ENCODE measurements at places on chromosomes 5 and 9.

DNA sequence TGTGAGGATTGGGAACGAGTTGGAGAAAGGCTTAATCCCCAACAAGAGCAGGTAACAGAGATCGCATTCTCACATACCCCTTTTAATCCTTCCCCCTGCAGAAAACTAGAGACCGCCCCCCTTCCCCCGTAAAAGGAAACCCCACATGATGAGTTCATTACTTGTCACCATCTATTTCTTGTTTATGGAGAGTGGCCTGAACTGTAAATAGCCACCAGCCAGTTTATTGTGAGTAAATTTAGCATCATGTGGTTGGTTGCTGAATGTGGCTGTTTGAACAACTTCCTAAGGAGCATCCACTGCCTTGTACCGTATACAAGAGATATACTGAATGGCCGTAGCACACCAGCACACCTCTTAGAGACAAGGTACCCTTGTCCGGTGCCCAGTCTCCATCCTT lies 62.1 kb downstream of the TJP2 start:
- no peak for DNase-seq

DNA sequence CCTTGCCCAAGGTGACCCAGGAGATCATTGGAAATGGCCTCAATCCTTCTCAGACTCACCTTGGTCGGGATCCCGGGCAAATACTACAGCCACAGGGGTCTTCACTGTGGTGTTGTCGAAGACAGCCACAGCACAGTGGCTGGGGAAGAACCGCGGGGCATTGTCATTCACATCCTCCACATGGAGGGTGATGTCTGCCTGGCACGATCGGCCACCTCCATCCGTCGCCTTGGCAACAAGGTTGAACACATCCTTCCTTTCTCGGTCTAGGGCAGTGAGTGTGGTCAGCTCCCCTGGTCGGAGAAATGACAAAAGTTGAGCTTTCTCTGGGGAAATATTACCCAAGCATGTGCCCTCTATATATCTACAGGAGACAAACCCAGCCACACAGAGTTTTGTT lies 56.8 kb downstream of the FAT2 start:
- DNase-seq, result no peak

DNA sequence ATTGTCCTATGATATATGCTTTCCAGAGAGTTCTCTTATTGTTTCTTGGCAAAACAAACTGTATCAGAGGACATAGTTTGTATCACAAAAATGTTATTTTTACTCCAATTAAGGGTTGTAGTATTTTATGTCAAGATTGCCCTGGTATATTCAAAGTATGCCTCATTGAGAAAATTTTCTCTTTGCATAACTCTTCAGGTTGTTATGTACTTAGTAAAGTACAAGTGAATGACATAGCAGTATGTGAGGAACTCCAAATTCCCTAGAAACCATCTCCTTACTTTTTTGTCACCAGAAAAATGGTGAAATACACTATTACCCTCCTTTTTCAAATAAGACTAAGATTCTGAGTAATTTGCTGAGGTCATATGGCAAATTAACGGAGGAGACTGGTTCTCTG lies 355.3 kb downstream of the NFIB start:
- no peak for DNase-seq

GRCh38 chr5:177447611-177448243 lies 1.1 kb downstream of the PRR7 start:
- DNase-seq, result no peak

DNA sequence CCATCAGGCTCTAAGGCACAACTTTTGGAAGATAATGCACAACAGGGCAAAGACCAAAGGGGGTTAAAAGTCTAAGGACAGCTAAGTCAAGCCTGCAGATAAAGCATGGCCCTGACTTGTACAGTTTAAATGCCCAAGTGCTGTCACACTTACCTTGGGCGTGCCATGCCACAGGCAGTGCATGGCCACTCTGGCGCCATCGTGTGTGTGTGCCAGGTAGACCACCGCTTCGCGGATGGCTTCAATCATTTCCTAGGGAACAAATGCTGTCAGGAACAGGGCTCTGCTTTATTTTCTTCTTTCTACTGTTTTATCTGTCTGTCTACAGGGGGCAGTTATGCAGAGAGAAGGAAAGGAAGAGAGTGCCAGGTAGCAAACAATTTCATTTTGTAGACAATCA lies 19.3 kb downstream of the PUM3 start:
- no peak for DNase-seq

DNA sequence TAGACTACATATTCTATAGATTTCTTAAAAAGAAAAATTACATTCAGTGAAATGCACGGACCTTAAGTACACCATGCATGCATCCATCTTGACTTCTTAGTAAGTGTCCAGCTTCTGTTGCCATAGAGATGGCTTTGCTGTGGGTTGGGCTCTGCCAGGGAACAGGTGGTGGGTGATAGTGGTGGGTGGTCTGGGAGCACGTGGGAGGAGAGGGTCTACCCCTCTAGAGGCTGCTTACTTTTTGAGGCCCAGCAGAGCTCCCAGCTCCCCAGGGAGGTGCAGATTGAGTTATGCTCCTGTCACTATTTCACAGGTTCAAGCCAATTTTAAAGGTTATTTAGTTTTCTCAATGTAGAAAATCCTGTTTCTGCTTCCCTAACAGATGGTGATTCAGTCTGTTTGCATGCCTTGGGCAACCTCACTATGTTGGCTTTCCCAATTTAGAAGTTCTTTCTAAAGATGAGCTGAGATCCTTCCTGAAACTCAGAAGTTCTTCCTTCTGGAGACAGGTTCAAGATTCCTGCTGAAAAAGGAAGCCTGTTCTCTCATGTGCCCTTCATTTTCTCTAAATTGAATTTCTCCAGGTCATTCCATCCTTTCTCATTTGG lies 107.4 kb upstream of the LHFPL2 start:
- no peak for DNase-seq

- no peak for DNase-seq
These were observed 5.4 kb downstream of the ATP10B start for GRCh38 chr5:160846642-160847041.

- DNase-seq, result no peak
These were observed 149.3 kb downstream of the SEC61B start for GRCh38 chr9:99371376-99371775.

DNA sequence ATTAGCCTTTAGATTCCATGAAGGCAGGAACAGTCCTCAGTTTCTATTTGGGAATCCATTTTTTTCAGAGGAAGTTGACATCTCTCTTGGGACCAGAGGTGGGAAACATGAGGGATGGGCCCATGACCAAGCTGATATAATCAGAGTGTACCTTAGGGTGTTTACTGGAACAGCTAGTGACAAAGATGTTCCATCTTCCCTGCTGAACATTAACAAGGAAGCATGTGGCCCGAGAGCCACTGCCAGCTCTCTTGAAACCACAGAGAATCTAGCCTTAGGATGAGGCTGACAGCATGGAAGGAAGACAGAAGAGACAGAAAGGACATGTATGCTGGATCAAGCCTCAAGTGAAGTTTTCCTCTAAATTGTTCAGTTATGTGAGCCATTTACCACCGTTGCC lies 16.0 kb downstream of the AQP3 start:
- no peak for DNase-seq

GRCh38 chr9:89919171-89919681 lies 314.4 kb downstream of the GADD45G start:
- DNase-seq, result no peak

DNA sequence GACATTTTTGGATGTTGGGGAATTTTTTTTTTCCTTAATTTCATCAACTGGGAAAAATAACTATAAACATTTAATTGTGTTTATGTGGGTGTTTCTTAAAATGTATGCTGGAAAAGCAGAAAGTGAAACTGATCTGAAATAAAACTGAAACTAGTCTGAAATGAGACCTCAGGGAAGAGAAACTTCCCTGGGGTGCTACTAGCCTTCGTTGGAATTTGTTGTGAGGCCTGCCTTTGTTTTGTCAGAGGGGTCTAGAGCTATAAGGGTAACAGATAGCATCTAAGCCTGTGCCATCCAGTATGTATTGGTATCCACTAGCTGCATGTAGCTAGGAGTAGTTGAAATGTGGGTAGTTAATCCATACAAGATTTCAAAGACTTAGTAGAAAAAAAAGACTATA lies 10.4 kb downstream of the ZNF618 start:
- DNase-seq, result no peak

- DNase-seq, result no peak
These were observed 177.8 kb downstream of the NIPBL start for GRCh38 chr5:37054391-37054790.

GRCh38 chr5:127824126-127824525 lies 120.9 kb downstream of the CCDC192 start:
- no peak for DNase-seq

- no peak for DNase-seq
These were observed 36.0 kb downstream of the POC5 start for GRCh38 chr5:75681125-75681830.

DNA sequence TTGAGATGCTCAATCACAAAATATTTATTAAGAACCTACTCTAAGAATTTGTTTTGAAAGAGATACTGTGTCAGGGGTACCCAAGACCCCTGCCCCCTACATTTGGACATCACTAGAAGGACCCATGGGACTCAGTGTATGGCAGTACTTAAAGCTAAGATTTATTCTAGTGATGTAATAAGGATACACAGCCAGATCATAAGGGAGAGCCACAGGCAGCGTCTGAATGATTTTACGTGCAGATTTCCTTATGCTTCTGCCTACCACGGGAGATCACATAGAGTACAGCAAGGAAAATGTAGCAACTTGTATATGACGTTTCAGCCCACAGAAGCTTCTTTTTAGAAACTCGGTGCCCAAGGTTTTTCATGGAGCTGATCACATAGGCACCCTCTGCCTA lies 172.9 kb downstream of the DEPDC1B start:
- DNase-seq, result no peak

- DNase-seq, result no peak
These were observed 64.2 kb upstream of the SPDL1 start for GRCh38 chr5:169519358-169519757.

DNA sequence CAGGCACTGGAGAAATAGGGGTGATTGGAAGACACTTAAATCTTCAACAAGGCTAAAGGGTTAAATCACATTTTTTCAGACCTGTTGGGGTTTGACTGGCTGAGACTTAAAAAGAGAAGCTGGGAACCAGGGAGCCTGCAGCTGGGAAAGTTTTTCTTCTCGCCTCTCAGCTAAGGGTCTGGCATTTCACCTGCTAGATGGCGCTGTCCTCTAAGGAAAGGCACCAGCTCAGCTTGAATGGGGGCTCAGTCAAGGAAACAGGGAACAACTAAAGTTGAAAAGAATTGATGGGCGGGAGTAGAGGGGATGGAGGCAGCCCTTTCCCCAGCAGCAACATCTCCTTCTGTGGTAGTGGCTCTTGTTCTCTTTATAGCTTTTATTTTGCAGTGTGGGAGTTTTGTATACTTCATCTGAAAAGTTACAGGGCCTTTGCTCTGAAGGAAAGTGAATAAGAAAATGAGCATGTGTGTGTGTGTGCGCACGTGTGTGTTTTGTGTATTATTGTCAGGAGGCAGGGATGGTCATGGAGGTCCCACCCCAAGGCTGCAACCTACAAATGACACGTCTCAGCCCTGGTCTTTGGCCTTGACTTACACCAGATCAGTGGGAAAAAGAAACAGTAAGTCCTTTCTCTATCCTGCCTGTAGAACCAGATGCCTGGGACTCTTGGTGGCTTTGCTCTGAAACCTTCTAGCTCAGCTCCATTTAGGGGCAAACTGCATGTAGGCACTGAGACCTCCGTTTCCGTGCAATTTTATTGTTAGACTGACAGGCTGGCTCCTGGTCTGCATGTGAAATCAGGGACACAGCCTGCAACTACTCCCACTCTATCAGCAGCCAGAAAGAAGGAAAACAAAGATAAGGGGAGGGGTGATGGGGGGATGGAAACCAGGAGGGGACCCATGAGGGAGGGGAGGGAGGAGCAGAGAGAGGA lies 316.2 kb upstream of the CLINT1 start:
- DNase-seq, result no peak

DNA sequence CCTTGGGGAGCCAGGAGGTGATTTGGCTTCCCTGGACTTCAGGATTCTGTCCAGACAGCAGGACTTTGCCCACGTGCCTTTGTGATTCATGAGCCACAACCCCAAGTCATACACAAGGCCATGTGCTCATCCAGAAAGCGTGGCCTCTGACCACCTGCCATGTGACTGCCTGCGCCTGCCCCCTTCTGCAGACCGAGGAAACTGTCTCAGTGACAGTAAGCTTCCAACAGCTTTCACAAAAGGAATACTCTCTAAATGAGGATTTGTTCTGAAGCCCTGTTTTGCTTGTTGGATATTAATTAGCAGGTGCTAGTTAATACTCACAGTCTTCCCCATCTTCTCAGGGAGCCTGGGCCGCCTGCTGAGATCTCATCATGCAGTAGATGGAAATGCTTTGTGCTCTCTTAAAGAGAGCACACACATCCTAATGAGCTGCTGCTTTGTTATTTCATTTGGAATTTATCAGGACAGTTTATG lies 36.9 kb upstream of the ANGPTL2 start:
- no peak for DNase-seq

DNA sequence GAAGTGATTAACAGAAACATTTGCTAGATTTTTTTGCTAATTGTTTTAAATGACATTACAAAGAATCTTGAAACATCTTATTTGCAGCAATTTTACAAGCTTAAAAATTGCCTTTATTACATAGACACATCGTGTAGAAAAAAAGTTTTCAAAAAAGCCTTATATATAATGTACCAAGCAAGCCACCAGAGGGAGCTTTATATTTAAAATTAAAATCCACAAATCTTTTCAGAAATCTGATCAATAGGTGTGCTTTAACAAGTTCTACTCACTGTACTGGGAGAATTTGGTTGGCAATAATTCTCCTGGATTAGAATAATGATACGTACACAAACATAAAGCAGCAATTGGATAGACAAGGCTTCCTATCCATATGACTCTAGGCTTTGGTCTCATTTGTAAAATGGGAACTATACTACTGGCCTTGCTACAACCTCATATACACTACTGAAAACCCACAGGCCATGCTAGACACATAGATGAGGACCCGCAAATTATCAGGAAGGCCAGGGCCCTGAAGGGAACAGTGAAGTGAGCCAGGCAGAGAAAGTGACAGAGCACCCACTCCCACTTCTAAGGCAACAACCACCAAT lies 4.8 kb downstream of the PSMB7 start:
- DNase-seq, result no peak

GRCh38 chr9:1979741-1980367 lies 35.3 kb upstream of the SMARCA2 start:
- no peak for DNase-seq

- DNase-seq, result no peak
These were observed 85.2 kb upstream of the ALDH1A1 start for GRCh38 chr9:73038089-73038509.

DNA sequence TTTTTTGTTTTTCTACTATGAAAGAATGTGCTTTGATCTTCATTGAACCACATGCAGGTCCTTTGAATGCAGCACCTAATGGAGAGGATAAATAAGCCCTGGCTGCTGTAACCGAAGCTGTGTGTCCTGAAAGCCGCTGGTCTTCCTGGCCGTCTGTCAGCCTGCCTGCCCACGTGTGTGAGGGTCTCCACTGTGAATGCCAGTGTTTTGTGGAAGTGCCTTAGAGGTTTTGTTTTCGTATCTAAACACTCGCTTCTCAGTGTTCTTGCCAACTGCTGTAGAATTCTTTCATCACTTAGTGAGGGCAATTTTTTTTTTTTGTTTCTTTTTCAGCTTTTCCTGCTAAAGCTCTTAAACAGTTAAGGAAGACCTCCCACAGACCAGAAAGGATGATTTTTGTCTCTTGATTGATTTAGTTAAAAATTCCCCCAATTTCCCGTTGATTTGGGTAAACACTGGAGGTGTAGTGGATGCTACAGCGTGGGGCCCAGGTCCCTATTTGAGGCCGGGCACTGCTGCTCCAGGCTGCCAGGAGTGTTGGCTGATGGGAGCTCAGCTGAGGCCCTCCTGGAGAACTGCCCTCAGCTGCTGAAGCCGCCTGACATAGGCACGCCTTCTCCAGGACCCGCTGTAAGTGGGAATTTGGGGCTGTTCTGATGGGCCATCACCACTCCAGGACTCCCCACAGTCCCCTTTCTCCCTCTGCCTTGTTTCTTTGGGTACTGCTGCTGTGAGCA lies 29.2 kb upstream of the PTCH1 start:
- no peak for DNase-seq

All from activated T-helper 9 cell treated with anti-CD3 and anti-CD28 coated beads, Interleukin-2, amount 50 U/mL, for 16 hours (primary cell).